ENCODE measurements at places on chromosomes 3 and 15.

DNA sequence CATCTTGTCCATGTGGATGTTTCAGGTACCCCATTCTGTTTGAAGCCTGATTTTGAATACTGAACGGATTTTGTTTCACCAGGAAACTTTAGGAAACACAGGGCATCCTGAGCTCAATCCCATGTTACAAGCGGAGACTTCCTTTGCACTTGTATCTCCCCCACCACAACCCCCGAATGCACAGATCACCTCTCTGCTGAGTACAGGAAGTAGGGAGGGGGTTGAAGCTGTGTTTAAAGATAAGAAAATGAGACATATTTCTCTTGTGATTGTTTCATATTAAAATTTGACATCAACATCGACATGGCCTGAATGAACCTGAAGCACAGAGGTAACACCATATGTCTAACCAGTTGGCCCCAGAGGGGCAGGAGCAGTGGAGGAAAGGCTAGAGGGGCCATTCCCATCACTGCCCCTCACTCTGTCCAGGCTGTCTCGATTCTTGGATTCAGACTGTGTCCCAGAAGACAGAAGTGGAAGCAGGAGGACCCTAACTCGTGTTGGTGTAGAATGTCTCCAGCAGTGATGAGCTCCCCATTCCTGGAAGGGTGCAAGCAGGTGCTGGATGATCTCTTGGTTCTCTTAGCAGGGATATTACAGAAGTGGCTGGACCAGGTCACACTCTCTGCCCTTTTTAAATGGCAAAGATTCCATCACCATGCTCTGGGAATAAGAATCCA is 59.6 kb upstream of the IQSEC1 start:
- DNase-seq: no peak

DNA sequence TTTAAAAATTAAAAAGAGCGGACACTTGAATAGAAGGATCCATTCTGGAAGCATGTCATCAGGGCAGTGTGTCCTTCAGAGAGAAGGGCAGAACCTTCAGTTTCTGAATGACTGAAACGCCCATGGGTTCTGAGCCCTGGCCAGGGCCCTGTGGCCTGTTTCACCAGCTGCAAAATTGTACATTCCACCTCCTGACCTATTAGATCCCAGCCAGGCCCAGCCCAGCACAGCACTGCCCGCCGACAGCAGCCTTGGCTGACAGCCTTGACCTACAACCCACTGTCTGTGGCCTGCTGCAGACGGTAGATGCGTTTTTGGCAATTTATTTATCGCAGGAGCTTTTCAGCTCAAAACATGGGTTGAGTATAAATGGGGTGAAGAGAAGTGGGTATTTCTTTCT is 5.9 kb upstream of the POLG start:
- DNase-seq: no peak

DNA sequence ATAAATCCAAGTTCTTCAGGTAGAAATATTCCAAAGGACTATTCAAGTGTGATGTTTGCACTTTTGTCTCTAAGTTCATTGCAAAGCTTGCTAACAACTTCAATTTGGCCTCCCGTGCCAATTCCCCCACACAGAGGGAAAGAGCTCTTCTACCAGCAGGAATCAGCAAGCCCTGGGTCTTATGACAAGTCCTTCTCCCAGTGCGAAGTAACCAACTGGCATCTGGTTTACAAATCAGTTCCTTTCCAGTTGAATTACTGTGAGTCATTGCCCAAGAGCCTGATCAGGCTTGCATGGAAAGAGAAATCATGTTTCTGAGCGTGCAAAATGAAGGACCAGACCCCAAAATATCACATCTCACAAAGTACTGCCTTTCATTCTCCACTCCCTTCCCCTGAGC is 62.7 kb upstream of the SLCO3A1 start:
- no peak for DNase-seq

DNA sequence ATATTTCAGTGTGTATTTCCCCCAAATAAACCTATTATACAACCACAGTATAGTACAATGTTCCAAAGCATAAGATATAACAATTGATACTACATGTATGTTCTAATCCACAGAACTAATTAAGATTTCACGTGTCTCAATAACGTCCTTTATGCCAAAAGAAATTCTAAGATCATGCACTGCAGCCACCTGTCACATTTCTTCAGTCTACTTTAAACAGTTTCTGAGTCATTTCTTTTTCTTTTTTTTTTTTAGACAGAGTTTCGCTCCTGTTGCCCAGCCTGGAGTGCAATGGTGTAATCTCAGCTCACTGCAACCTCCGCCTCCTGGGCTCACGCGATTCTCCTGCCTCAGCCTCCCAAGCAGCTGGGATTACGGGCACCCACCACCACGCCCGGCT is 190.2 kb downstream of the STAG1 start:
- DNase-seq: no peak

GRCh38 chr3:133301194-133301593 is 98.7 kb upstream of the BFSP2 start:
- DNase-seq: no peak

DNA sequence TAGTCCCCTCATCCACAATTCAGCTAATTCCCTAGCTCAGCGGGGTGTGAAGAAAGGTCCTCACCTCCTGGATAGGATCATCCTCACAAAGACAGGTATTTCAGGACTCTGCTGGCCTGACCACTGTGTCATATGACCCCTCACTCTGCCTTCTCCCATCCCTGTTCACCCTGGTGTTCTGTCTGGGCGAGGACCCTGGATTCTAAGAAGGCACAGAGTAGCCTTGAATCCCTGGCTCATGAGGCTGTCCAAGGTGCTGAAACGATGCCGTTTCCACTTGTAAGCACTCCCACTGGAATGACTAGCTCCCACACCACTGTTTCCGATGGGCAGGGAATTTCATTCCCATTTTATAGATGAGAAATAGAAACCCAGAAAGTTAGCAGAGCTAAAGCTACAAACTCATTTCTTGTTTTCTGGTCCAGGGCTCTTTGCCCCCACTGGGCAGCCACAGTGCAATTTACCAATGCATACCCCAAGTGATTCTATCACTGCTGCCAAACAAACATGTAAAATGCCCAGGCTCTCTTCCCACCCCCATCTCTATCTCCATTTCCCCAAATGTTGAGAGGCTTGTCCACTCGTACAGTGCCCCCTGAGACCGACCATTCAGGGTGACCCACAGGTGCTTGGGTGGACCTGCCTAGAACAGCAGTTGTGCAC is 83.2 kb downstream of the RAB11A start:
- no peak for DNase-seq

- DNase-seq: no peak
Observed at GRCh38 chr3:187848401-187848800, 103.1 kb upstream of the BCL6 start.

DNA sequence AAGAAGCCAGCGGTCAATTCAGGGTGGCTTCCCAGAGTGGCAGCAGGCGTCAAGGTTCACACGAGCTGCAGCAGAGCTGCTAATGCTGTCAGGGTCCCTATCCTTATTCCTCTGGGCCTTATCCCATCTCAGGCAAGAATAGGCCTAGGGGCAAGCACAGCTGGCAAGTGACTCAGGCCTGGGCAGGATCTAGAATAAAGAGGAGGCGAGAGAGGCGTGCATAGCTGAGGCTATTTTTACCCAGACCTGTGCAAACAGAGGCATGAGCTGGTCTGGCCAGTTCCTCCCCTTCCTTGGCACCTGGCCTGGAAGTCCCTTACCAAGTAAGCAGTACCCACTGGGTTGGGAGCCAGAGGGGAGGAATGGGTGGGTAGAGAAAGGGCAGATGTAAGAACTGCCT is 12.2 kb upstream of the VIPR1 start:
- DNase-seq: no peak
